NCI-H524 treated with DMSO at 0.1 percent for 48 hours (cell line): ENCODE measurements at places on chromosomes 1 and 21.

- DNase-seq = no peak
Measured at GRCh38 chr1:1021010-1021919, 1.3 kb downstream of the AGRN start.

DNA sequence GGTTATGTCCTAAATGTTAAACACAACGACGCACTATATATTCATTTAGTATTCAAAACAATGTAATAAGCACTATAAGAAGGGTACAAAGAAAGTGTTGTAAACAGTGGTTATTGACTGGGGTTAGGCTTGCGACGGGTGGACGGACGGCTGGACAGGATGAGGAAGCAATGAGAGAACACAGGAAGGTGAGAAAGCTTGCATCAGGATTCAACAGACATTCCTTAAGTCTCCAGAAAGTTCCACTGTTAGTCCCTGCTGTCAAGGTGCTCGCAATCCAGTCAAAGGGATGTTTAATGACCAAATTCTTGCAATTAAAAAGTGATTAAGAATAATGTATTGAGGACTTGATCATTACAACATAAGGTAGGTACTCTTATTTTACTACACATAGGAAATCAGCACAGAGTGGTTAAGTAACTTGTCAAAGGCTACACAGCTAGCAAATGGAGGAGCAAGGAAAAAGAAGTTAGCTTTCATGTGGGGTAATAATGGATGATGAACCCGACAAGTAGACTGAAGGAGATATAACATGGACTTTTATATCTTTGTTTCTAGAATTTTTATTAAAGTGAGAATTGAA lies 994 bp upstream of the ACBD6 start:
- DNase-seq = no peak

GRCh38 chr1:87501738-87502137 lies 173.1 kb downstream of the LMO4 start:
- no peak for DNase-seq

- DNase-seq = no peak
Measured at GRCh38 chr1:47676311-47677054, 238.6 kb downstream of the FOXD2 start.

DNA sequence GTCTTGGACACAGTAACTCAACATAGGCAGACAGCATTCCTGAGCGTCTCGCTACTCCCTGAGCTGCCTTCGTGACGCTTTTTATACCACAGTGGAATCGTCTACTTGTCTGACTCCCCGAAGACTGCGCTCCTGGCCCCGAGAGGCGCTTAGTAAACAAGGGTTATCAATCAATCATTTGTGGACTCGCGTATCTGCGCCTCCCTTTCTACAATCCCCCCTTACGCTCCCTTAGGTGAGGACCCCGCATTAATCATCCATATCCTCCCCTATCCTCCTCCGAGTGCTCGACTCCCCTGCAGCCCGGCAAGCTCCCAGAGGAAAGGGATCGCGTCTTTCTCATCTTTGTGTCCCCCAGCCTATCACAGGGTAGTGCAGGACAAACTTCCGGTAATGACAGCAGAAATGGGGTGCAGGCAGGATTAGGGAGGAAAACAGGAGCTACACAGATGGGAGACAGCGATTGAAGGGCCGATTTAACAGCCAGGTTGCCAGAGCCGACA lies 522 bp downstream of the TMEM59 start:
- no peak for DNase-seq

GRCh38 chr1:227317011-227317451 lies 1.3 kb downstream of the CDC42BPA start:
- no peak for DNase-seq

DNA sequence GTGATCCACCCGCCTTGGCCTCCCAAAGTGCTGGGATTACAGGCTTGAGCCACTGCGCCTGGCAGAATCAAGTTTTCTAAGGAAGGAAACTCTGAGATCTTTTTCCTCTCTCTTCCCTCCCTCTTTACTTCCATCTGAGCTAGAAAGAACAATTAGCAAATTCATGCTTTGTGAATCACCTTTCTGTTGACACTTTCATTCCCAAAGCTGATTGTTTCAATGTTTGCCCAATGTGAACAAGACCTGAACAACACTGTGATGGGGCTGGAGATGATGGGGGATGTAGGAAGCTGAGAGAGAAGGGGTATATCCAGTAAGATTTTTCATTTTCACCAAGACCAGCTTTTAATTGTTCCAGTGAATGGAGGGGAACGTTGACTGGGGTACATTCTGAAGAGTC lies 5.7 kb upstream of the TENT5B start:
- no peak for DNase-seq
